Hematopoietic multipotent progenitor cell treated with erythropoietin and hydrocortisone succinate and interleukin-3 and kit ligand, for 8 days (in vitro differentiated cells): ENCODE measurements at places on chromosomes 4 and X.

DNA sequence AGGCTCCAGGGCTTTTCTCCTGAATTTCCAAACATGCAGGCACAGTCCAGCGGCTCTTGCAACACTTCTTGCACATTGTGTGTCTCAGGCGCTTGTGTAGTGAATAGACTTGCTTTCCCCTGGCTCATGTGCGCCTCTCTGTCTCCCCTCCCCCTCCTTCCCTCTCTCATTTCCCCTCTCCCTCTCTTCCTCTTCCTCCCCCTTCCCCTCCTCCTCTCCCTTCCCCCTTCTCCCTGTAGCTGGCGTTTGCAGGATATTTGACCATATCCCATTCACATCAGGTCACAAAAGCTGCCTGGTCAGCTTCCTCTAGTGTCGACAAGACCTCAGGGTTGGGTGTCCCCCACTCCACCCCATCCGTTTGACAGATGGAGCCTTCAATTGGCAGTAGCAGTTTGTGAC is 2.4 kb downstream of the CHST7 start:
- no peak for DNase-seq

GRCh38 chr4:115294717-115295116 is 181.3 kb upstream of the NDST4 start:
- no peak for DNase-seq

GRCh38 chrX:105703876-105704275 is 118.5 kb upstream of the NRK start:
- DNase-seq = no peak

- no peak for DNase-seq
These were observed 1496.4 kb downstream of the RPA4 start for GRCh38 chrX:98380106-98380505.

GRCh38 chrX:107154787-107155620 is 36.4 kb upstream of the RBM41 start:
- peak; percentile 12 for DNase-seq

GRCh38 chrX:15781961-15782699 is 8.2 kb upstream of the ZRSR2 start:
- no peak for DNase-seq

DNA sequence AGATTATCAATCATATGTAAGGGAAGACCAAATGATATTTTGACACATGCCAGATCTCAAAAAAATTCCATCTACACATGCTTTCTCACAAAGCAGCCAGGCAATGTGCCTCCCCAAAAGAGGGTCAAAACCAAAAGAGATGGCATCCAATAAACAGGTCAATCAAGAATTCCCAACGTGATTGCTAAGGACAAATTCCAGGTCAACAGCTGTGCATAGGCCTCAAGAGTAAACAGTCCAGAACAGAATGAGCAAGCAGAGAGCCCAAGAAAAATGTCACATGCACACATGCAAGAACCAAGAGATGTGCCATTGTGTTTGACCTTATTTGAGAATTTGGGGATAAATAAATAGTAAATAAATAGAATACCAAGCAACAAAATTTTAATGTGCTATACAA is 136.7 kb downstream of the APBB2 start:
- DNase-seq = no peak
